ENCODE measurements at places on chromosomes 5 and 9. TPM values are rescaled to one million over a fixed set of nuclear protein-coding genes. Genes with fewer than 3 reads are reported as not detected.

- peaks cover 4% of the 10 kb centered on the region for H3K27me3 ChIP-seq
- no peaks in the 10 kb centered on the region for H3K36me3 ChIP-seq
- H3K4me1 ChIP-seq, result no peaks in the 10 kb centered on the region
- no peak for DNase-seq
- no peak overlapping the region for H3K27ac ChIP-seq
Measured at GRCh38 chr5:94969174-94969573, 315.7 kb downstream of the MCTP1 start.

GRCh38 chr5:99061711-99062110 is 132.9 kb upstream of the CHD1 start:
- no peak overlapping the region for H3K4me3 ChIP-seq
- DNase-seq, result no peak
- H3K4me1 ChIP-seq, result no peaks in the 10 kb centered on the region
- no peaks in the 10 kb centered on the region for H3K27me3 ChIP-seq

DNA sequence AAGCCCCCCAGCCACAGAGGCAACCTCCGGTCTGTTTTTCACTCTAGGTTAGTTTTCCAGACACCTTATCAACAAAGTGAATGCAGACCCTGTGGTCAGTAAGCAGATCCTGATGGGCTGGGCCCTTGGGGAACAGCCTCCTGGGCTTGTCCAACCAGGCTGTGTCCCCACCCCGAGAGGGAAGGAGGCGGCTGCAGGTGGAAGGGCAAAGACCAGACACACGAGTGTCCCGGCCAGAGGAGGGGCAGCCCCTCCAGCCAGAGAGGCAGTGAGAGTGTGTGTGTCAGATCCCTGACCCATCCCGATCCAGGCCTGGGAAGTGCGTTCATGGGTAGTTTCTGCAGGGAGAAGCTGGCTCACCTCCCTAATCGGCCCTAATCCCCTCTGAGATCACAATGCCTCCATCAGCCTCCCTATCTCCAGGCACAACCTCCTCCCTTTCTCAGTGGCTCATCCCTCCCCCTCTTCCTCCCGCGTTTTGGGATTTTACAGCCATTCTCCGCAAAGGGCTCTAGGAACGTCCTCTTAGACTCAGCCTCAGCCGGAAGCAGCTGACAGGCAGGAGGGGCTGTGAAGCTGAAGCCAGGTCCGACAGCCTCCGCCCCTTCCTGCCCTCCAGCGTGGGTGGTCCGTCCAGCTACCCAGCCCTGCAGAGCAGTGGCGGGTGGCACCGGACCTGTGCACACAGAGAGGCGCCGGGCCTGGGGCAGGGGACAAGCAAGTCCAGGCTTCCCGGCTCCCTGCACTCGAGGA is 9.7 kb downstream of the SLC12A7 start:
- peaks cover 26% of the 10 kb centered on the region for H3K4me1 ChIP-seq
- no peaks in the 10 kb centered on the region for H3K27me3 ChIP-seq
- peak; percentile 42 for DNase-seq
- H3K27ac ChIP-seq, result peak overlapping the region; percentile 13
- H3K4me3 ChIP-seq, result no peak overlapping the region
- H3K36me3 ChIP-seq, result no peaks in the 10 kb centered on the region

GRCh38 chr9:135103001-135103446 is 15.6 kb downstream of the OLFM1 start:
- peaks cover 10% of the 10 kb centered on the region for H3K4me1 ChIP-seq
- H3K36me3 ChIP-seq, result no peaks in the 10 kb centered on the region
- no peak overlapping the region for H3K27ac ChIP-seq

Gene CDX1
- total RNA-seq, result not detected

Gene TIGD6
- total RNA-seq, result 5.1 TPM

Gene SPIN1
- total RNA-seq, result 77.6 TPM

GRCh38 chr5:143701493-143701892 is 110.5 kb upstream of the HMHB1 start:
- no peak overlapping the region for H3K4me3 ChIP-seq
- no peak overlapping the region for H3K27ac ChIP-seq
- H3K27me3 ChIP-seq, result no peaks in the 10 kb centered on the region

DNA sequence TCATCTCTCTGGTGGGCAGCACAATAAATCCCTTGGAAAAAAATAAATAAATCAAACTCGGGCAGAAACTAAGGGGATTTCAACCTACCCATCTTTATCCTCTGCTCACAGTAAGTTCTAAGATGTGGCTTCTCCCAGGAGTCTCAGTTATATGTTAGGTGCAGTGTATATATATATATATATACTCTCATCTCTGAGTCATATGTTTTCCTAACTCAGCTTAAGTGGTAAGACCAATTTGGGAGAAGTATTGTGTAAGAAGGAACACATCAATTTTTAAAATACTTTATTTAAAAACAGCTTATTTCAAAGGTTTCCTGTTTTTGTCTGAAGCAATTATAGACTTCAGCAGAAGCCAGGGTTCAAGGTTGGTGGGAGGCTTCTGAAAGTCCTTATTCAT is 20.3 kb upstream of the OSMR start:
- no peak for DNase-seq
- no peaks in the 10 kb centered on the region for H3K4me1 ChIP-seq
- H3K4me3 ChIP-seq, result no peak overlapping the region
- no peaks in the 10 kb centered on the region for H3K36me3 ChIP-seq
- no peak overlapping the region for H3K27ac ChIP-seq

- DNase-seq, result no peak
- no peak overlapping the region for H3K27ac ChIP-seq
- no peaks in the 10 kb centered on the region for H3K27me3 ChIP-seq
- peaks cover 17% of the 10 kb centered on the region for H3K4me1 ChIP-seq
- H3K36me3 ChIP-seq, result no peaks in the 10 kb centered on the region
- no peak overlapping the region for H3K4me3 ChIP-seq
Measured at GRCh38 chr9:120892748-120893610, 16.0 kb upstream of the PHF19 start.

DNA sequence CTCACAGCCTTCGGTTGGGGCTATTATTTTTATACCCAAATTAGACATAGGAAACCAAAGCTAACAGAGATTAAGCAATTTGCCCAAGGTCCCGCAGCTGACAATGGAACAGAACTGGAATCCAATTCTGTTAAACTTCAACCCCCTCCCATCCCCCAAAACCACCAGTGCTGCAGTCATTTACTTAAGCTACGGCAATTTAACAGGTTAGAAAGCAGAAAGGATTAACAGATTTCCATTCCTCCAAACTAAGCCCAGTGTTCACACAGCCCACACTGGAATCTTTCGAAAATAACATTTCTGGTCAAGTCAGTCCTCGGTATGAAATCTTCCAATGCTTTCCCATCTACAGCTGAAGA is 1023.1 kb upstream of the DMAC1 start:
- H3K27me3 ChIP-seq, result no peaks in the 10 kb centered on the region
- H3K36me3 ChIP-seq, result peaks cover 8% of the 10 kb centered on the region
- H3K4me3 ChIP-seq, result no peak overlapping the region
- no peak overlapping the region for H3K27ac ChIP-seq
- DNase-seq, result no peak

DNA sequence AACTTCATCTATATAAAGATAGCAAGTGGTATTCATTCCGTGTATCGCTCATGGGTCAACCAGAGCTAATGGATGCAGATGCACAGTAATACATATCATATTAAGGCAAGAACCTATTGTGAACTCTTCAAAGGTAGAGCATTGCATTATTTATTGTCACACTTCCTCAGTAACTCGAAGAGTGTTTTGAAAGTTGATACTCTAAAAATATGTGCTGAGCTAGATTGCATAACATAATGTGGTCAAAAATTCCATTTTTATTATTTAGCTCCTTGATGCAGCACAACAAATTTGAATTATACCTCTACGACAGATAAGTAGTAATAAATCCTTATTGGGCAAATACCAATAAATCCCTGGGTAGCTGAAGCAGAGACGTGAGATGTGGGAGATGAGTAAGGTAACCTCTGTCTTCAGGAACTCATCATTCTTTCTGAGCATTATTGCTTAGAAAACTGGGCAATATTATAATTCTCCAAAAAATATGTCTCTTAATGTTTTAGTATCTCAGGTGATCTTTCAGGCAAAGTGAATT is 70.3 kb downstream of the CDH18 start:
- no peak overlapping the region for H3K4me3 ChIP-seq
- H3K4me1 ChIP-seq, result no peaks in the 10 kb centered on the region
- no peaks in the 10 kb centered on the region for H3K36me3 ChIP-seq
- DNase-seq, result no peak

DNA sequence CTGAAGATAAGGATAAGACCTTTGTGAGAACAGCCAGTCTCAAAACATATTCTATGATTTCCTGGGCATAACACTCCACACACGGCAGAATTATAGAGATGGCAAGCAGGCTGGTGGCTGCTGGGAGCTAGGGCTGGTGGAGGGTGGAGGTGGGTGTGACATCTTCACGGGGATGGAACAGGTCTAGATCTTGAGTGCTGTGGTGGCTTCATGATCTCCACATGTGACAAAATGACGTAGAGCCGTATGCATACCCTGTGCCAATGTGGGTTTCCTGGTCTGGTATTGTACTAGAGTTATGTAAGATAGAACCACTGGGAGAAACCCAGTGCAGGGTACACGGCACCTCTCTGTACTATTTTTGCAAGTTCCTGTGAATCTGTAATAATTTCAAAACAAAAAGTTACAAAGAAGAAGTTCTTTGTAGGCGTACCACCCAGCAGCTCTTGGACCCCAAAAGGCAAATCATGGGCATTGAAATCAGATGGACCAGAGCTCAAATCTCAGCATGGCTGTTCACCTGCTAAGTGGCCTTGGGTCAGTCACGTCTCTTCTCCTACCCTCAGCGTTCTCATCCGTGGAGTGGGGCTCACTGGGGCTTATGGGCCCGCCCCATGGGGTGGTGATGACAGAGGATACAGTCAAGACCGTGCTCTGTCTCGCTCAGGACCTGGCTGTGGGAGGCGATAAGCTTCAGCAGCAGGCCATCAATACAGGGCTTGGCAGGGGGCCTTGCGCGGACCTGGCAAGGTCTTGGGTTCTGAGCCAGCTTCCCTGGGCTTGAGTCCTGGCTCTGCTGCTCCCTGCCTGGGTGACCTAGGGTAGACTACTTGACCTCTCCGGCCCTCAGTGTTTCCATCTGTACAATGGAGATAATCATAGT is 74.7 kb upstream of the UNC5A start:
- H3K4me1 ChIP-seq, result peaks cover 17% of the 10 kb centered on the region
- DNase-seq, result no peak
- H3K36me3 ChIP-seq, result no peaks in the 10 kb centered on the region
- peaks cover 45% of the 10 kb centered on the region for H3K27me3 ChIP-seq

- peaks cover 2% of the 10 kb centered on the region for H3K36me3 ChIP-seq
- no peak for DNase-seq
- peaks cover 1% of the 10 kb centered on the region for H3K4me1 ChIP-seq
- H3K27ac ChIP-seq, result no peak overlapping the region
- H3K27me3 ChIP-seq, result peaks cover under 1% of the 10 kb centered on the region
Measured at GRCh38 chr9:99005651-99006050, 61.9 kb downstream of the COL15A1 start.

Gene ACOT12
- total RNA-seq, result not detected

GRCh38 chr5:35683466-35683865 is 65.8 kb downstream of the SPEF2 start:
- no peaks in the 10 kb centered on the region for H3K36me3 ChIP-seq
- no peak for DNase-seq
- no peak overlapping the region for H3K4me3 ChIP-seq
- no peaks in the 10 kb centered on the region for H3K4me1 ChIP-seq

Gene INSYN2B
- 0.35 TPM for total RNA-seq

Gene CD14
- total RNA-seq, result 0.28 TPM

- H3K36me3 ChIP-seq, result peaks cover 64% of the 10 kb centered on the region
- no peaks in the 10 kb centered on the region for H3K27me3 ChIP-seq
- H3K27ac ChIP-seq, result no peak overlapping the region
- no peaks in the 10 kb centered on the region for H3K4me1 ChIP-seq
- H3K4me3 ChIP-seq, result no peak overlapping the region
Measured at GRCh38 chr5:147661541-147661940, 121.0 kb downstream of the JAKMIP2 start.

Gene AP3B1
- 46.6 TPM for total RNA-seq

GRCh38 chr9:69697475-69697874 is 25.3 kb upstream of the APBA1 start:
- no peaks in the 10 kb centered on the region for H3K27me3 ChIP-seq
- H3K36me3 ChIP-seq, result peaks cover 17% of the 10 kb centered on the region
- no peak for DNase-seq
- H3K27ac ChIP-seq, result no peak overlapping the region
- H3K4me1 ChIP-seq, result no peaks in the 10 kb centered on the region
